WERI-Rb-1 (cell line): ENCODE measurements at places on chromosomes 5 and 9.

- no peak for DNase-seq
Measured at GRCh38 chr9:86545090-86545489, 190.9 kb upstream of the TUT7 start.

- no peak for DNase-seq
Measured at GRCh38 chr9:113705306-113705927, 170.7 kb upstream of the ZNF618 start.

GRCh38 chr5:127684726-127685467 is 18.3 kb upstream of the CCDC192 start:
- DNase-seq, result no peak

- DNase-seq, result no peak
Measured at GRCh38 chr5:37166197-37166596, 83.0 kb downstream of the CPLANE1 start.

DNA sequence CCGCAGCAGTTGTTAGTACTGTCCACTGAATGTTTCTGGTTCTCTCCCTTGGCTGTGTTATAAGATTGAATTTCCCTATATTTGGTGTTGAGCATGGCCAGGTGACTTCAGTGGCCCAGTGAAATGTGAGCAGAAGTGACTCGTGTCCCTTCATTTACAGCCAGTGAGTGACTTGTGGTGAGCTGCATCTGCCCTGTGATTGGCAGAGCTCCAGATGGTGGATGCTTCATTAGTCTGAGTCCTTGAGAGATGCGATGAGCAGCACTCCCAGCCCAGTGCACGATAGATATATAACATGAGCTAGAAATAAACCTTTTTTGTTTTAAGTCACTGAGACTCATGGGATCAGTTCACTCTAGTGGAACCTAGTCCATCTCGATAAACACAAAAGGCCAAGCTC is 19.3 kb downstream of the PCSK5 start:
- DNase-seq, result no peak

DNA sequence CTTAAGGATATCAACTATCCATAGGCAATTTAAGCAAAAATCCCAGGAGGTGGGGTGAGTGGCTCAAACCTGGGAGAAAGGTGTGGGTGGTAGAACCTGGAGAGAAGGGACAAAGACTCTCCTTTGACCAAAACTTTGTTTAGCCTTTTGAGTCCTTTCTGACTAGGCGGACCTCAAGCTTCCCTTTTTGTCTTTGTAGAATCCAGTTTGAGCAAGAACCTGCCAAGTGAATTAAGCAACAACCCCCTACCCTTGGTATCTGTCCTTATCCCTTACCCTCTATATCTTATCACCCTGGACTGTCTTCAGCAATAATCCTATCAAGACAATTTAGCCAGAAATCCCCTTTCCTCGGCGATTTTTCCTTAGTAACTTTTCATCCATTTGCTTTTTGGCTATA is 53.5 kb upstream of the SLC28A3 start:
- no peak for DNase-seq

- no peak for DNase-seq
Measured at GRCh38 chr5:170903075-170903474, 41.3 kb downstream of the RANBP17 start.

- DNase-seq, result no peak
Measured at GRCh38 chr9:127506814-127507750, 55.8 kb downstream of the LRSAM1 start.

DNA sequence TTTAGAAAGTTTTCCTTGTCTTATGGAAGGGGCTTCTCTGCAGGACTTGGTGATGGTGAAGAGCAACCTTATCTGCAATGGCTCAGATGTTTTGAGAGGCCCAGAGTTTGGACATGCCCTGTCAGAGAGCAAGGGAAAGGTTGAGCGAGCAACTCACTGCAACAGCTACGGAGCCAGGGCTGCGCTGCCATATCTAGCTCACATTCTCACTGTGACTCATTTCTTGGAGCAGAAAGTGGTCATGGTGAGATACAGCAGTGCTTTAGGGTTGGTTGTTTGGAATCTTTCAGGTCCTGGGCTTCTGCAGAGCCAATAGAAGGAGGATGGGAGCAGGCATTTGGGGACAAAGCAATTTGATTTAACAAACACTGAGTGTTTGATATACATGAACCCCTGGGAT is 12.3 kb downstream of the GLRA1 start:
- no peak for DNase-seq

- no peak for DNase-seq
Measured at GRCh38 chr5:150498501-150498900, 9.4 kb upstream of the NDST1 start.

DNA sequence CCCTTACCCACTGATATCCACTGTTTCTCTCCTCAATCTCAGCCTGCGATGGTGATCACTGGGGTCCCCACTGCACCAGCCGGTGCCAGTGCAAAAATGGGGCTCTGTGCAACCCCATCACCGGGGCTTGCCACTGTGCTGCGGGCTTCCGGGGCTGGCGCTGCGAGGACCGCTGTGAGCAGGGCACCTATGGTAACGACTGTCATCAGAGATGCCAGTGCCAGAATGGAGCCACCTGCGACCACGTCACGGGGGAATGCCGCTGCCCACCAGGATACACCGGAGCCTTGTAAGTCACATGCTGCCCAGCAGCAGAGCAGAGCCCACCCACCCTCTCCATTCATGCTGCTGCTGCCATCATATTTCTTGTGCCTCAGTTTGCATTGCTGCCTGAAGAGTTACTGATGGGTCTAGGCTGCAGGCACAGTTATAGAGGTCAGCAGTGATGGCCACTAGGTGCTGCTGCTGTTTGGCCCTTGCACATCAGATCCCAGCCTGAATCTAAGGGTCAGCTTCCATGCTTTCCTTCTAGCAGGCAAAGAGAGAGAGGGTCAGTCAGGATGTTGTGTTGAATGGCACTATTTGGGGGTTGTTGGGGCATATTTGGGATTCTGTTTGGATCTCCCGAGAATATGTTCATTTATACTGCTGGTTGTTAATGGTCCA is 106.0 kb downstream of the MEGF10 start:
- DNase-seq, result peak; percentile 15

- no peak for DNase-seq
Measured at GRCh38 chr5:169749295-169749694, 112.2 kb downstream of the DOCK2 start.

- DNase-seq, result no peak
Measured at GRCh38 chr5:124104344-124104743, 592.4 kb downstream of the CSNK1G3 start.

GRCh38 chr5:149975409-149975808 is 14.9 kb downstream of the SLC26A2 start:
- DNase-seq, result no peak

GRCh38 chr5:116806836-116807235 is 232.2 kb upstream of the SEMA6A start:
- DNase-seq, result no peak

DNA sequence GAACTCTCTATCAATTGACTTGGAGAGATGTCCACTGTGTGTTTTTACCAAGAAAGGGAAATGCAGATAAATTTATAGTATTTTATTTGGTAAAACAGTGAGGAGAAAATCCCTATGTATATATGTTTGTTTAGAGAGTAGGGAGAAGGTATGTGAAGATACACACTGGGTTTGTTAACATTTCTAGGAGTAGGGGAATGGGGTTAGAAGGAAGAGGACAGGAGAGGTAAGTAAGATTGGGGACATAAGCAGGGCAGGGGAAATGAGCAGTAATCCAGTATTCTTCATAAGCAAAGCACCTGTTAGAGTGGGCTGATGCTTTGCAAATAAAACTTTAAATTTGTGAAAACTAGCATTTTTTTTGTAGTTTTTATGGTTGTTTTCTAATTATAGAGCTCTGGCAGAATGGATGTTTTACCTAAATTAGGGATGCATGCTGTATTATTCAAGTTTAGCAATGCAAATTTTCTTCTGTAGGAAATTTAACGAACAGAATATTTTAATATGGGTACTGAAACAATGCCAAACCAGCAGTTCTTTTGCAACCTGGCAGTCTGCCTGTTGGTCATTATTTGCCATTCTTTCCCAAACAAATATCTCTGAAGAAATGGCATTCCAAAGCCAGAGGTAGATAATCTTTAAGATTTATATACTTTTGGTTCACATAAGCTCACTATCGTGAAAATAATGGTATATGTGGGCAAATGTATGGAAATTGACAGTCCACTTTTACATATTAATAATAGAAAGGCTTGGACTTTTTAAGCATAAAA is 19.4 kb upstream of the DCP2 start:
- no peak for DNase-seq

- no peak for DNase-seq
Measured at GRCh38 chr5:124639095-124639665, 107.3 kb downstream of the ZNF608 start.

GRCh38 chr5:145982572-145983318 is 46.4 kb downstream of the SH3RF2 start:
- DNase-seq, result no peak

- no peak for DNase-seq
Measured at GRCh38 chr9:95017062-95017461, 290.6 kb downstream of the AOPEP start.

DNA sequence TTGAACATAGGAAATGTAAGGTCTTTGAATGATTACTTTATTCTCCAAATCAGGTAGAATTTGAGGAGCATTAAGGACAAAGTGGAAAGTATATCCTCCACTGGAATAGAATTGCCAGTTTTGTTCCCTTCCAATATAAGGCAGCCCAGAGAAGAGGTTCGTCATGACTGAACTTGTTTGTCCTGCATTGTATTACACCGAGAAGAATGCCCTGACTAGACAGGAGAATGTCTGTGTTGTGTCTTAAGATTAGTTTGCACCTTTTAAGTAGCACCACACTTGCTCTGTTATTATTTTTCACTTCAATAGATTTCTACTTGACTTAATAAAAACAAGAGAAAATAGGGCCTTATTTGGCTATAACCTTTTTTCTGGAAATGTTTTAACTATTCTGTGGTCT is 586.2 kb upstream of the PTGER4 start:
- no peak for DNase-seq

GRCh38 chr5:149679876-149680809 is 50.0 kb upstream of the PPARGC1B start:
- no peak for DNase-seq

- DNase-seq, result no peak
Measured at GRCh38 chr9:98191181-98191608, 1.2 kb downstream of the CORO2A start.

DNA sequence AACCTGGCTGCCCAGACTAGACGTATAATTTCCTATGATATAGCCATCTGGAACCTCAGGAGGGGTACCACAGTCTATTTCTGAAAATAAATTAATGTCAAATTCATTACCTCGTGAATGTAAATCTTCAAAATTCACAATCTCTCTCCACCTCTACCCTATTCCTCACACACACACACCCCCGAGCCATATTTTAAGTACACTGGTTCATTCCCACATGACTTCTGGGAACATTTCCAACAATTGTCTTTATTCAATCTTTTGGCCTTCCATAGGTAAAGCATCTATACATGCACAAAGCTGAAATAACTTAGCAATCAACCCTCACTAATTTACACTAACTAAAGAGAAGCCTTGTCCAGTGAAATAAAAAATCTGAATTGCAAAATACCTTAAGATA is 32.7 kb downstream of the SUSD1 start:
- DNase-seq, result no peak

DNA sequence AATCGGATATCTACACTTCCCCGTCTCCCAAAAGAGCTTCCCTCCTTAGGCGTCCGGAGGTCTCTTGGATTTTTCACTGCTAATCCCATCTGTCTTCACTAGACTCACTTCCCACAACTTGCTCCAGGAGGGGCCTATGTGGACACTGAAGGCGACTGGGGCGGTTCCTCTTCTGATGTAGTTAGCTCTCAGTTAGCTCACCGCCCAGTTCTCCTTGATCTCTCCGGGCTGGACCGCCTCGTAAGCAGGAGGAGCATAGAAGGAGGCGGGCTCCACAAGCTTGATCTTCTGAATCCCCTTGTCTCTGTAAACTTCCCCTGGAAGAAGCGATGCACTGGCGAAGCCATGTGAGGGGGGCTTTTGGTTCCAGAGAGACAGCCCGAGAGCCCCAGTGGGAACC is 112.0 kb upstream of the SELENOP start:
- no peak for DNase-seq

DNA sequence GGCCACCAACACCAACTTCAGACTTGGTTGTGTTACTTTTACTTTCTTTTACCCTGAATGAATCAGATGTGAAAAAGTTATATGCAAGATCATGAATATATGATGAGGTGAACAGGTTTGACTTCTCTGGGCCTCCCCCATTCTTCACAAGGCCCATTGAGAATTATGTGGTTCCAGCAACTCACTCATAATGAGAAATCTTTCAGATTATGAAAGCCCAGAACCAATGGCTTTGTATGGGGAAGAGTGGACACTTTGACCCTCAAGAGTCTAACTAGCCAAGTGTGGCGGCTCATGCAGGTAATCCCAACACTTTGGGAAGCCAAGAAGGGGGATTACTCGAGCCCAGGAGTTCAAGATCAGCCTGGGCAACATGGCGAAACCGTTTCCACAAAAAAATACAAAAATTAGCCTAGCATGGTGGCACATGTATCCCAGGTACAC is 16.1 kb upstream of the LNPEP start:
- DNase-seq, result no peak

GRCh38 chr5:137265457-137265856 is 233.7 kb downstream of the SPOCK1 start:
- no peak for DNase-seq

- no peak for DNase-seq
Measured at GRCh38 chr9:21016701-21017491, 14.5 kb downstream of the HACD4 start.
